ENCODE measurements at places on chromosomes 1 and 21.

GRCh38 chr21:34023691-34024373 is 49.5 kb upstream of the MRPS6 start:
- DNase-seq: no peak

- peak; percentile 25 for DNase-seq
Measured at GRCh38 chr1:40312238-40313205, 4.6 kb downstream of the COL9A2 start.

DNA sequence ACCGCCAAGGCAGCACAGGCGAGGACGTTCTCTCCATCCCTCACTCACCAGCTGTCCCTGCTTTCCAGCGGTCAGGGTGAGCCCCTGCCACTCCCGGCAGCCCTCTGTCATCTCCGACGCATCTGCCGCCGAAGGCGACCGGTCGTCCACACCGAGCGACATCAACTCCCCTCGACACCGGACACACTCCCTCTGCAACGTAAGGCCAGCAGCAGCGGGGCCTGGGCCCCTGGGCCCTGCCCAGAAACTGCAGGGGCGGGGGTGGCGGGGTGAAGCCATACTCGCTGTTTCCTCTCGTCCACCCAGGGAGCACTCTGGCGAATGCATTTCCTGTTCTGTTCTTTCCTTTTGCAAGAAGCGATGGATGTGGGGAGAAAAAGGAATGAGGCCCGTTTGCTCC is 93.4 kb upstream of the TMEM51 start:
- DNase-seq: no peak

GRCh38 chr1:25485536-25486411 is 55.1 kb downstream of the MACO1 start:
- DNase-seq: no peak

DNA sequence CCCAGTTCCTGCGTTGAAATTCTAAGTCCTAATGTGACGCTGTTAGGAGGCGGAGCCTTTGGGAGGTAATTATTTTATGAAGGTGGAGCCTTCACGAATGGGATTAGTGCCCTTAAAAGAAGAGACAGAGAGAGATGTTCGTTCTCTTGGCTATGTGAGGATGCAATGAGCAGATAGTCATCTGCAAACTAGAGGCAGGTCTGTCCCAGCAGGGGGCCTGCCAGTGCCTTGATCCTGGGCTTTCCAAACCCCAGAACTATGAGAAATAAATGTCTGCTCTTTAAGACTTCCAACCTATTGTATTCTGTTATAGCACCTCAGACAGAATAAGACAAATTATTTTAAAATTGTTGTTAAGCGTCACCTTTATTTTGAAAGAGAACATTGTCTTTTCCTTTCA is 123.1 kb upstream of the KCNJ6 start:
- DNase-seq: no peak

DNA sequence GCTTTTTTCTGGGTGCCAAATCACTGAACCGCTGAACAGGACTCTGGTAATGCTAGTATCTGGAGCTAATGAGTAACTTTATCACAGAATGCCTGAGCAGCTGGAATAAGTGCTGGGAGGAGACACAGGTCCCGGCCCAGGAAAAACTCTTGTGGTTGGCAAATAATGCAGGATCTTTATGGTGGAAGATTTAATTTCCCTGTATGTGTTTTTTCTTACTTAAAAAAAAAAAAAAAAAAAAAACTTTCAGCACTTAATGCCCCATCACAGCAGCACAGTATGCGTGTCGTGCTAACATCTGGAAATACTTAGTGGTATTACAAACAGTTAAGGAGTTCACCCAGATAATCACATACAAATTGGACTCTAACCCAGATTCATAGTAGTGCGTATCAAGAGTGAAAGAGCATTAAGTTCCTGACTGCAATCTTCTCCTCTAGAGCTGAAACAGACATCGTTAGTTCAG is 220.7 kb downstream of the TOMM20 start:
- DNase-seq: no peak

- no peak for DNase-seq
Measured at GRCh38 chr1:43978551-43979260, at the start of gene B4GALT2. TSS of gene B4GALT2 (plus strand) at chr1:43979210. CDS start at chr1:43981161, 1,951 bp downstream.

GRCh38 chr21:32770871-32771523 is 558 bp downstream of the PAXBP1 start:
- DNase-seq: peak; percentile 24

GRCh38 chr1:38031513-38031866 is 15.1 kb downstream of the POU3F1 start:
- no peak for DNase-seq

- no peak for DNase-seq
Measured at GRCh38 chr1:204647114-204647804, 38.3 kb downstream of the LRRN2 start.

DNA sequence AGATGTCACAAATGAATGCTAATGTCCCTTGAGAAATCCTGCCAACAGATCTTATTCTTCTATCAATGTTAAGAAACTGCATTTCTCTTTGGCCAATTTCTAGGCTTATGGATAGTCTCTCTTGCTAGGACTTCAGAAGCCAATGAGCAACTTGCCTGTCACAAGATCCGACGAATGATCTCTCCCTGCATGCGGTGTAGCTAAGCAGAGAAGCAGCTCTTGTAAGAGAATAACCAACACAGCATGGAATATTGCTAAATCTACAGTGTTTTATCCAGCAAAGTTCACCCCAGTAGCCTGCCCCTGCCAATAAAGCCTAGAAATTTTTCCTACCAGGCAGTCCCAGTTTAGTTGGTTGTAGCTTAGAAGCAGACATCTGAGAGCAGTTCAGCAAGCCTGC is 2.1 kb upstream of the SLC44A5 start:
- no peak for DNase-seq

DNA sequence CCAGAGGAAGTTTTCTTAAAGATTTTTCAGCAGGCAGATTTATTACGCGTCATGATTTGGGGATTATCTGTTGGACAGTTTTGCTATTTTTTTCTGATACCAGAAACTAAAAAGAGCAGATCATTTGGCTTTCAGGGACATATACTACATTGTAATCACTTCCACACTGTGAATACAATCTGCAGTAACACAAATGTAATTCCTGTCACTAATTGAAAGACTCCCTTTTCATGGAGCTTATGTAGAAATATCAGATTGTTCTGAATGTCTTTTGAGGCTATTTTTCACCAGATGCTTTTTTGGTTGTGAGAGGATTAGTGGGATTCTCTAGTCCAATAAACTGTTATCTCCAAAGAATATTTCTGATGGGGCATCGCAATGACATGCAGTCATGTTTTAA is 464.2 kb downstream of the DISC1 start:
- no peak for DNase-seq

DNA sequence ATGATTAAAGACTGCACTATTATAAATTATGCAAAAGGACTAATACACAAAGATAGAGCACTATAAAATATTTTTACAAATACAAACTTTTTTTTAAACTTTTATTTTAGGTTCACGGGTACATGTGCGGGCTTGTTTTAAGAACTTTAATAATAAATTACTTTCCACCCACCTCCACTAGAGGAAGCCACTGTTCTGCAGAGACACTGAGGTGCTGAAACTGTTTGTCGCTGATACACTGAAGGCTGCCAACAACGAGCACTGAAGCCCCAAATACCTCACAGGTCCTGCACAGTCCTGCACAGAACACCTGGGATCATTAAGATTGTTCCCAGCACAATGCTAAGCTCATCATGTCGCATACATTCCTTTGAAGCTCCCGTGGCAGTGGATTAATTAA is 19.9 kb downstream of the COA6 start:
- peak; percentile 27 for DNase-seq

DNA sequence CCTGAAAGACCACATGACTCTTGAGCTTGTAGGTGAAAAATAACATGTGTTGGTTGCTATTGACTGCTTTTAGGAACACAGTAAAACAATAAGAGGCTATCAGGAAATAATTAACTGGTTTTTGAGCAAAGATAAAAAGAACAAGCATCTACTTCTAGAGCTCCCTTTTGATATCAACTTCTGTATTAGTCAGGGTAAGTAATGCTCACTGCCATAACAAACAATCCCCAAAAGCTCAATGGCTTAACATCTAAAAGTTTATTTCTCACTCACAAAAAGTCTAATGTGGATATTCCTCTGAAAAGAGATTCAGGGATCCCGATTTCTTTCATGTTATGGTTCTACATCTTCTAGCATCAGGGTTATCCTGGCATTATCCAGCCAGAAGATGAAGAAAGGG is 25.3 kb upstream of the PROX1 start:
- no peak for DNase-seq

Data from CD4-positive, alpha-beta T cell treated with Interleukin-6 at 100 ng/mL for 8 hours (primary cell).